Activated T-helper 2 cell treated with anti-CD3 and anti-CD28 coated beads, Interferon-gamma antibody, Interleukin-2, Interleukin-4, amounts not matched to agents 10 μg/mL and 5 μg/mL and 100 μg/mL, durations not matched to agents 14 hours and 24 hours and 36 hours (primary cell): ENCODE measurements at places on chromosomes 13 and 19. TPM values are rescaled to one million over a fixed set of nuclear protein-coding genes. Genes with fewer than 3 reads are reported as not detected.
A peak's percentile ranks its signal among the peaks of the same experiment; 100 is the strongest.

DNA sequence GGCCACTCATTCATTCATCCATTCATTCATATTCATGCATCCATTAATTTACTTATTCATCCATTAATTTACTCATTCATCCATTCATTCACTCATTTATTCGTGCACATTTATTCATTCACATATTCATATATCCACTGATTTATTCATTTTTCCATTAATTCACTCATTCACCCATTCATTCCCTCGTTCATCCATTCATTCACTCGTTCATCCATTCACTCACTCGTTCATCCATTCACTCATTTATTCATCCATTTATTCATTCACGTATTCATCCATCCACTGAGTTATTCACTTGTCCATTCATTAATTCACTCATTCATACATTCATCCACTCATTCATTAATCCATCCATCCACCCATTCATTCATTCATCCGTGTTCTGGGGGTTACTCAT lies 35.8 kb upstream of the OLFM2 start:
- peaks cover 7% of the 10 kb centered on the region for H3K27me3 ChIP-seq
- no peak overlapping the region for H3K4me3 ChIP-seq
- no peaks in the 10 kb centered on the region for H3K4me1 ChIP-seq
- H3K27ac ChIP-seq, result no peak overlapping the region

Gene LILRA5
- not detected in 2 replicates for total RNA-seq

DNA sequence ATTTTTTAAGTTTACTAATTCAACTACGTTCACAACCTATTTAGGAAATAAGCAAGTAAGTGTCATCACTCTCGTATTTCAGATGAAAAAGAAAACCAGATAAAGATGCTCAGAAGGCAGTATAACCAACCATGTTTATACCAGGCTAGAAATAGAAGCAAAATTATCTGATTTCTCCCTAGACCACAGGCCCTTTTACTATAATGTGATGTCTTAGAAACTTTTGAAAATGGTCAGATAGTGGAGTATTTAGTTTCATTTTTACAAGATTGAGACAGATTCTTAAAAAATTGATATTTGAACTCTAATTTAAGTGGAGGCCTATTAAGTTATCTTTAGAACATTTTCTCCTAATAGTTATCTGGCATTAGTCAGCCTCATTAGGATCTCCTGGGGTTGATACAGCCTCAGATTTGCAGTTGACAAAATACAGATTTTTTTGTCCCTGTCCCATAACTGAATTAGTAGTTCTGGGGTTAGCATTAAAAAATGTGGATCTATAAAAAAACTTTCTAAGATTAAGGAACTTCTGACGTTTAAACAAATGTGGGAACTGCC lies 818.7 kb upstream of the PCDH9 start:
- no peak overlapping the region for H3K4me3 ChIP-seq
- no peak for DNase-seq
- no peaks in the 10 kb centered on the region for H3K27me3 ChIP-seq
- H3K27ac ChIP-seq, result no peak overlapping the region
- H3K36me3 ChIP-seq, result no peaks in the 10 kb centered on the region
- H3K4me1 ChIP-seq, result no peaks in the 10 kb centered on the region

DNA sequence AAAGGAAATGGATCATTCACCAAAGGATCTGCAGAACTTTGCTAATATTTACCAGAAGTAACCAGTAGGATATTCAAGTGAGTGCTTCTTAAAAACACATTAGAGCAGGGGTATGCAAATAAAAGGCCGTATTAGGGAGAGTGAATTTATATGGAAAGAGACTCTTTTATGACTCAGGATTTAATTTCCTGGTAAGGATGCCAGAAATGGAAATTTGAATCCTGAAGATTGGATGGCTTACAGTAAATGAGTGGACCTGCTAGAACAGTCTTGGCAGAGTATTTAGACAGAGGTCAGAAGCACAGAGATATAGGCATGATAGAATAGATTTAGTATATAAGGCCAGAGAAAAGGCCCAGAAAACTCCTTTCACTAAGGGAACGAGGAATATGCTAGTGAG lies 201.6 kb downstream of the SLITRK5 start:
- H3K36me3 ChIP-seq, result no peaks in the 10 kb centered on the region
- H3K4me3 ChIP-seq, result no peak overlapping the region
- no peaks in the 10 kb centered on the region for H3K4me1 ChIP-seq

DNA sequence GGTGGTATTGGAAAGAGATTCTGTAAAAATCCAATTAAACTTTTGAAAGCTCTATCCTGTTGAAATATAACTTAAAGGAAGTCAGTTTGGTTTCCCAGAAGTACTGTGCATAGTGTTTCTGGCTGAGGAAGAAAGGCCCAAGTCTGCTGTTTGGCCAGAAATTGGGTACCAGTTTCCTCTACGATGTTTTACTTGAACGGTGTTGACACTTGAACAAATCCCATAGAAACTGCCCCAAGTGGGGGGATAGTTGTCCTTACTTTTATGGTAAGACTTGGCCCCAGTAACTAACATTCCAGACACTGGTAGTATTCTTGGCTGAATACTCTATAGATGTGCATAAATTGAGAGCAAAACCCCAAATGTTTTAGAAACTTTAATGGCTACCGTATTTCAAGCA lies 14.2 kb downstream of the KLF5 start:
- no peak overlapping the region for H3K27ac ChIP-seq
- peaks cover 14% of the 10 kb centered on the region for H3K27me3 ChIP-seq
- no peak for DNase-seq
- no peaks in the 10 kb centered on the region for H3K36me3 ChIP-seq

Gene CPAMD8
- total RNA-seq, result 0.27 and 0.44 TPM in 2 replicates

Gene KLK10
- total RNA-seq, result not detected in 2 replicates

- H3K4me1 ChIP-seq, result no peaks in the 10 kb centered on the region
- DNase-seq, result no peak
- no peaks in the 10 kb centered on the region for H3K36me3 ChIP-seq
- no peak overlapping the region for H3K4me3 ChIP-seq
These were observed 284.0 kb downstream of the OXGR1 start for GRCh38 chr13:96710166-96710862.

DNA sequence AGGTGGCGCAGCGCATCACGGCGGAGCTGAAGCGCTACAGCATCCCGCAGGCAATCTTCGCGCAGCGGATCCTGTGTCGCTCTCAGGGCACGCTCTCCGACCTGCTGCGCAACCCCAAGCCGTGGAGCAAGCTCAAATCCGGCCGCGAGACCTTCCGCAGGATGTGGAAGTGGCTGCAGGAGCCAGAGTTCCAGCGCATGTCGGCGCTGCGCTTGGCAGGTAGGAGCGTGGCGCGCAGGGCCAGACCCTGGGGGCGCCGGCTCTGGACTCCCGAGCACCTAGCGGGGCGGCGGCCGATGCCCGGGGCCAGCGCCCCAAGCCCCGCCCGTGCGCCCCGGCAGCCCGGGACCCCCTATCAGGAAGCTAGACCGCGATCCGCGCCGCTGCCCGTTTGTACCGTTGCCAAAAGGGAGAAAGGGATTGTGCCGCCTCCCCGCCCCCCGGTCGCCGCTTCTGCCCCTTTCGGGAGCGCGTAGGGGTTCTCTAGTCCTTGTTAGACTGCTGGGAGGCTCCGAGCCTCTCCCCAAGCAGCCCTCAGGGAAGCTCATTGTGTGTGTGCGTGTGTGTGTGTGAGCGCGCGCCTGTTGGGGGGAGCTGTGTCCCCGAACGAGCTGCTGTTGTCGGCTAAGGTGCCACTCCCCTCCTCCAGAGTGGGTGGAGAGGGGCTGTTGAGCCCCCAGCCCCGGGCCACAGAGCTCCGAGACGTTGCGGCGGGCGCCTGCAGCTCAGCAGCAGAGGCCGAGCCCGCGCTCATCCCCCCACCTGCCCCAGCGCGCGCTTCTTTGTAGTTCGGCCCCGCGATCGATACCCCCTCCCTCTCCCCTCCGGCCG lies 1.5 kb downstream of the ONECUT3 start:
- peaks cover 3% of the 10 kb centered on the region for H3K4me1 ChIP-seq
- no peak overlapping the region for H3K27ac ChIP-seq

GRCh38 chr19:58543826-58544590 lies at the start of gene TRIM28:
Gene TRIM28, plus strand, starts transcription at chr19:58544064. Its CDS starts 694 bp downstream, at chr19:58544758.
- peak; percentile 100 for DNase-seq
- peaks cover 20% of the 10 kb centered on the region for H3K27me3 ChIP-seq
- peaks cover 42% of the 10 kb centered on the region for H3K36me3 ChIP-seq
- peaks cover 22% of the 10 kb centered on the region for H3K4me1 ChIP-seq
- peak within 1 kb of the TSS; percentile 94 for H3K27ac ChIP-seq

DNA sequence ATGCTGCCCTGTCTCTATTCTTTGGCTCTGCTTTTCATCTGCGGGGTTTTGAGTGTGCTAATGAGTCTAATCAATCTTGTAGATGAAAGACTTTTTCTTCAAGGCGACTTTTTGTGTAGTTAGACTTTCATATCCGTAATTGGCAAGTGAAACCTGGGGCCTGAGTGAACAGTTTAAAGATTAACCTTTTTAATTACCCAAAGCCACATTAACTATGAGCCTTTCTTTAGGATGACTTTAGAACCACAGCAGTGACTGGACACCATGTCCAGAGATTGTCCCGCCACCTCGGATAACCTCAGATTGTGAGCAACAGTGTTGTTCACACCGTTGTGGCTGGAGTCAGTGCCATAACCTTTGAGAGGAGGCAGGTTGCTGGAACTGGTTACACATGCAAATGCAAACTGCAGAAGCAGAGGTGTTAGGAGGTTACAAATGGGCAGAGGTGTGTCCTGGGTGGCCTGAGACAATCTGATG lies 58.7 kb downstream of the SIAH3 start:
- H3K36me3 ChIP-seq, result no peaks in the 10 kb centered on the region

- H3K27ac ChIP-seq, result no peak within 1 kb of the TSS
- H3K36me3 ChIP-seq, result no peaks in the 10 kb centered on the region
- peaks cover 7% of the 10 kb centered on the region for H3K4me1 ChIP-seq
- H3K27me3 ChIP-seq, result peaks cover 5% of the 10 kb centered on the region
- DNase-seq, result peak; percentile 80
These were observed at the start of gene PLPPR2 for GRCh38 chr19:11355160-11356073. Gene PLPPR2, plus strand, starts transcription at chr19:11355432. Its CDS starts 2,242 bp downstream, at chr19:11357674.

GRCh38 chr13:107099661-107100060 lies 531.7 kb upstream of the ARGLU1 start:
- no peak for DNase-seq
- no peaks in the 10 kb centered on the region for H3K27me3 ChIP-seq
- H3K27ac ChIP-seq, result no peak overlapping the region
- no peaks in the 10 kb centered on the region for H3K36me3 ChIP-seq
- H3K4me1 ChIP-seq, result no peaks in the 10 kb centered on the region
- H3K4me3 ChIP-seq, result no peak overlapping the region

Gene JOSD2
- total RNA-seq, result 39.9 and 43.6 TPM in 2 replicates

DNA sequence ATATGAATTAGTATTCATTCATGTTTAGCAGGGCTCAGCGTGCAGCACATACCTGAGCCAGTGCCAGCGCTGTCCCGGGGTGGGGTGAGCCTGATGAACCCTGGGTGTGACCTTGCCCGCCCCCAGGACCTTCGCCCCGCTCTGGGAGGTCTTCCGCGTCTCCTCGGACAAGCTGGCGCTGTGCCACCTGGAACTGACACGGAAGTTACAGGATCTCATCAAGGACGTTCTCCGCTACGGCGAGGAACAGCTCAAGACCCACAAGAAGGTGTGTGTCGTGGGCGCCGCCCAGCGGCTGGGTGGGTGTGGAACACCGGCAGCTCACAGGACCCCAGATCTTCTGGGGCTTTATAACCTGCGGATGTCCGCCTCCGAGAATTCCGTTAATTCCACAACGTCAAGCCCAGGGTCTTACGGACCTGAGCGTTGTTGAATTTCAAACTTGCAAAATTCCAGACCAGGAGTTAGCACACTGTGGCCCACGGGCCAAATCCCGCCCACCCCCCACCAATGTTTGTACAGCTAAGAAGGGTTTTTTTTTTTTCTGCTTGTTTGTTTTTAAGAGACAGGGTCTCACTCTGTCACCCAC lies 15.4 kb downstream of the FCHO1 start:
- H3K36me3 ChIP-seq, result peaks cover 58% of the 10 kb centered on the region
- peak; percentile 38 for DNase-seq
- no peak overlapping the region for H3K4me3 ChIP-seq
- H3K27me3 ChIP-seq, result no peaks in the 10 kb centered on the region

Gene ZNF208
- total RNA-seq, result 0.05 and 0.48 TPM in 2 replicates

DNA sequence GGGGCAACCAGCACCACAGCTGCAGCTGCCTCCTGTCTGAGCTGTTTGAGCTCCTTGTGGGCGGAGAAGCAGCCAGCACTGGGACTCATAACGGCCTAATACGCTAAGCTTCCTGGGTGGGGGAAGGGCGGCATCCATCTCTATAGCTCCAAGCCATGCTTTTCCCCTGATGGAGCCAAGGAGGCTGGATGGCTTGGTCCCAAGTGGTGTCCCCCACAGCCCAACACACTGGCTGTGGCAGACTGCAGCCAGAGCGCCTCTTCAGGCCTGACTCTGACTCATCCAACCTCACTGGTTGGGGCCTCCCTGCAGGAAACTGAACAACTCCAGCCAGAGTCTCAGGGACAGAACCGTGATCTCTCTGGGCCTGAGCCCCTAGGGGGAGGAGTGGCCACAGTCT lies 537.3 kb downstream of the SUCLA2 start:
- no peaks in the 10 kb centered on the region for H3K4me1 ChIP-seq
- H3K36me3 ChIP-seq, result no peaks in the 10 kb centered on the region
- H3K27me3 ChIP-seq, result no peaks in the 10 kb centered on the region
- no peak overlapping the region for H3K4me3 ChIP-seq
- no peak for DNase-seq

GRCh38 chr13:92612892-92613291 lies 613.7 kb upstream of the GPC6 start:
- no peaks in the 10 kb centered on the region for H3K4me1 ChIP-seq
- DNase-seq, result no peak
- no peak overlapping the region for H3K4me3 ChIP-seq
- H3K27me3 ChIP-seq, result no peaks in the 10 kb centered on the region
- H3K36me3 ChIP-seq, result no peaks in the 10 kb centered on the region
- no peak overlapping the region for H3K27ac ChIP-seq

Gene CKM
- not detected in 2 replicates for total RNA-seq

DNA sequence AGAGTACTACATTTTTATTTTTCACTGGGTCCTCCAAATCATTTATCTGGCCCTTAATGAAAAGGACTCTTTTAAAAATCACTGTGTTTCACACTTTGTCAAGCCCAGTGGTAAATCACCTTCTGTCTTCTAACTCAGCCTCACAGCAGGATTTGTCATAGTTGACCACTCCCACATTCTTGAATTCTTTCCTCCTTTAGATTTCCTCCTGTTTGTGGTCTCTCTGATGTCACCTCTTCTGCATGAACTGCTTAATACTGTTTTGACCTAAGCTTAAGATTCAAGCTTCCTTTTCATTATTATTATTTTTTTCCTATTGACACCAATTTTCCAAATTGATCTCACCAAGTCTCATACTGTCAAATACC lies 899.8 kb upstream of the MIR17HG start:
- DNase-seq, result no peak
- H3K27ac ChIP-seq, result no peak overlapping the region
- H3K4me3 ChIP-seq, result no peak overlapping the region
- H3K36me3 ChIP-seq, result no peaks in the 10 kb centered on the region
- no peaks in the 10 kb centered on the region for H3K27me3 ChIP-seq

GRCh38 chr19:29395111-29395733 lies 130.6 kb upstream of the VSTM2B start:
- no peaks in the 10 kb centered on the region for H3K4me1 ChIP-seq
- H3K27ac ChIP-seq, result no peak overlapping the region
- H3K36me3 ChIP-seq, result no peaks in the 10 kb centered on the region
- no peak overlapping the region for H3K4me3 ChIP-seq
- DNase-seq, result no peak

- no peak for DNase-seq
- H3K4me1 ChIP-seq, result no peaks in the 10 kb centered on the region
- H3K27ac ChIP-seq, result no peak overlapping the region
- H3K27me3 ChIP-seq, result peaks cover 4% of the 10 kb centered on the region
- H3K36me3 ChIP-seq, result no peaks in the 10 kb centered on the region
- H3K4me3 ChIP-seq, result no peak overlapping the region
These were observed 65.2 kb downstream of the RAP2A start for GRCh38 chr13:97499181-97499580.

- no peak for DNase-seq
- no peak overlapping the region for H3K27ac ChIP-seq
- H3K27me3 ChIP-seq, result no peaks in the 10 kb centered on the region
- H3K36me3 ChIP-seq, result peaks cover 16% of the 10 kb centered on the region
- peaks cover 8% of the 10 kb centered on the region for H3K4me1 ChIP-seq
These were observed 63.8 kb downstream of the VWA8 start for GRCh38 chr13:41897126-41897525.
